Fibroblast of upper back skin (primary cell): ENCODE measurements at places on chromosomes 2 and 18.
A peak's percentile ranks its signal among the peaks of the same experiment; 100 is the strongest.

GRCh38 chr2:77028032-77028600, 494.1 kb downstream of the LRRTM4 start:
- no peak for DNase-seq

GRCh38 chr2:57562495-57562894, 484.1 kb upstream of the VRK2 start:
- DNase-seq, result no peak

DNA sequence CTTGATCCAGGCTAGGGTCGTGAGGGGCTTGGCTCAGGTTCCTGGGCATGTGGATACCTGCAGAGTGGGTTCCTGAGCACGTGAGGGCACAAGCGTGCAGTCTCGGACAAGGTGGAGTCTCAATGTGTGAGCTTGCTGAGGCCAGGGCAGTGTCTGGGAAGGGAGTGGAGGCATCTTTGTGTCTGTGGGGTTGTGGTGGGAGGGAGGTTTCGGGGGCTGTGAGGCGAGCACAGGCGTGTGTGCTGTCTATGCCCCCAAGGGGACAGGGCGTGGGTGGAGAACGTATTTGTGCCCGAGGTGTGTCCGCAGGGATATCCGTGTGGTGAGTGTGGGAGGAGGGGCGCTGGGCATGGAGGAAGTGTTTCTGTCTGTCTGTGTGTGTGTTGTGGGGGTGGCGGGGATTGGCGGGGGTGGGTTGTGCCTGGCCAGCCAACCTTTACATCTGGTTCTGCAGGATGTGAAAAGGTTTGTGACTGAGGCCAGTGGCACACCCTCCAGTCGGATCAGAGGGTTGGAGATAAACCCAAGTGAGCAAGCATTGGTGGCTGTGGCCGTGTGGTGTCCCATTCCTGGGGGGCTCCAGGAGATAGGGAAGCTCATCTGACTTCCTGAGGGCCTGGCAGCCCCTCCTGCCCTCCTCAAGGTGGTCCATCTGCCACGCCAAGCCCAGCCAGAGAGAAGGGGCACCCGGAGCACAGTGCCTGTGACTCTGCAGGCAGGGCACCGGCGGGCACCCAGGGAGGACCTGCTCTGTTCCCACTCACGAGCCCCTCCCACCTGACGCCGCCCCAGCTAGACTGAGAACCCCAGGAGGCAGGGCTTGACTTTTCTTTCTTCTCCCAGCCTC, 57.1 kb downstream of the ZFP36L2 start:
- no peak for DNase-seq

GRCh38 chr2:160752475-160753330, 259.1 kb upstream of the RBMS1 start:
- DNase-seq, result peak; percentile 74
